ENCODE measurements at places on chromosomes 16 and 17.

- no peak for DNase-seq
Measured at GRCh38 chr17:56636265-56636664, 42.8 kb downstream of the NOG start.

DNA sequence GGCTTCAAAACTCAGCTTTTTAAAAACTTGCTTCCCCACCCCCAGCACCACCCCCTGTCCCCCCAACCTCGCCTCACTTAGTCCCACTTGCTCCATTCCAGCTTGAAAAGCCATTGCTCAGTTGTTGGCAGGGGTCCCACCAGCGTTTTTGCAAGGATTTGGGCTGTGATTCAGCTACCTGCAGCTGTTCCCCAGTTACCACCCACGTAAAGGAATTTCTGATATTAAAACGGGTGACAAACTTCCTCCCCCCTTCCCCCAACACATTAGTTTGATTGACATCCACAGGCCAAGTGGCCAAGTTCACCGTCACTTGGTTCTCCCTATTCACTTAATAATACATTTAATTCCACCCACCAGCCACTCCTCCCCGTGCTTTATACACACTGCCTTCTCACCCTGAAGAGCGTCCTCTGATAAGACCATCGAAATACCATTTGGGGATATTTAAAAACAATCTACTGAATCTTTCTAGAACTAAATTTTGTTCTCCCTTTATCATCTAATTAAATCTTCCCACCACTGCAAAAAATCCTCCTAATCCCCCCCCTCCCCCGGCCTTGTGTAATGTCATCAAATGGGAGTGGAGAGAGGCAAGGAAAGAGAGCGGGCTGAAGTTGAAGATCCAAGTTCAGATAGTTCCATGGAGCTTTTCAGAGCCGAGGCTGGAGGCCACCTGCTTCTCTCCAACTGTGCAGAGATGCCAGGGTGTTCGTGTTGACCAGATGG, 55.1 kb downstream of the SOX9 start:
- no peak for DNase-seq

DNA sequence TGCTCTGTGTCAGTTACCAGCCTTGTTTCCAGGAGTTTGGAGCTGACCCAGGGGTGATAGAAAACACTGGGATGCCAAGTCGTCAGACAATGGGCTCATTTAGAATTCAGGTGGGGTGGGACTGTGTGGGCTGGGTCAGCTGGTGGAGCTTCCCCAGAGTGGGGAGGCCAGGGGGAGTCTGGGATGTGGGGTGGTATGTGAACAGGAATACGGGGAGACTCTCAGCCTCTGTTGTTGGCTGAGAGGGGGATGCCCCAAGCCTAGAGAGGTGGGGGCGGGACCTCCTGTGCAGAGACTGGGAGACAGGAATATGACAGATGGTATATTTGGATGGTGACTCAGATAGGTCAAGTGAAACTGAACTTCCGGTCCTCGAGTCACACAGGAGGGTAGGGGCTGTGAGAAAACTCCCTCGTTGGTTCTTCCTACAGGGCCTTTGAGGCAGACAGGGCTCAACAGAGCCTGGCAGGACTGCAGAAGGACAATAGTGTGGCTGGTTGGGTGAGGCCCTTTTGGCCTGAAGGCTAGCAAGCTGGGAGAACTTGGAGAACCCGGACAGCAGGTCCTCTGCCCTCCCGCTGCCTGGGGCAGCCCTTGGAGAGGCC, 23.7 kb downstream of the CDH1 start:
- DNase-seq: no peak

GRCh38 chr16:89409161-89409711, 81.1 kb downstream of the ANKRD11 start:
- DNase-seq: no peak

GRCh38 chr16:2038382-2039231, 9.0 kb downstream of the NTHL1 start:
- no peak for DNase-seq

DNA sequence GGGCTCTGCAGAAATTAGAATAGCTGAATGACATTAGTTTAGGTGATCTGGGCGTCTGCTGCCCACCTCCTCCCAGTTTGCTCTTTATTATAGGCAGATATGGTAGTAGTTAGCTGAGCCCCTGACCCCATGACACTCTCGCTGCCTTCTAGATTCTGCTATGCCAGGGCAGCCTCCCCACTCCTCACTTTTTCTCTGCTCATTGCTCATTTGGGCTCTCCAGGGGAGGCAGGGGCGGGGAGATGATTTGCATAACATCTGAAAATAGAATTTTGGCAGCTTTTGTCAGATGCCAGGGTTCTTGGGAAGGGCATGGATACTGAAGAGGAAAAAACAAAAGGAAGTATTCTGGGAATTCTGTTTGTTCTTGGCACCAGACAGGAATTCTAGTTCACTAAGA, 78.0 kb upstream of the GAS7 start:
- DNase-seq: no peak

GRCh38 chr17:77892469-77893143, 65.9 kb upstream of the TNRC6C start:
- no peak for DNase-seq

DNA sequence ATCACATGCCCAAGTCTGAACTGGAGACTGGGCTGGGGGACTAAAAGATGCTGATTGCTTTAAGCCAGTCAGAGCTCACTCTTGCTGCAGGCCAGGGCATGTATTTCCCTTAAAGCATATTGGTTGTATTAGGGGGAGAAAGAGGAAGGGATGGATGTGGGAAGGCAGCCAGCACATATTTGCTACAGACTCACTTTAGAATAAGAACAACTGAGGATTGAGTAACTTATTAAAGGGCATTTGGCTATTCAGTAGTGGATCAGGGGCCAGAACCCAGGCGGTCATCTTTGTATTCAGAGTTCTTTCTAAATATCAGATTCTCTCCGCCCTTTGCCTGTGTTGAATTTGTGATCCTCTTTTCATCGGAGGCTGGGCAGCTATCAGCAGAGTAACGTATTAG, 231.7 kb downstream of the HAPSTR1 start:
- no peak for DNase-seq

DNA sequence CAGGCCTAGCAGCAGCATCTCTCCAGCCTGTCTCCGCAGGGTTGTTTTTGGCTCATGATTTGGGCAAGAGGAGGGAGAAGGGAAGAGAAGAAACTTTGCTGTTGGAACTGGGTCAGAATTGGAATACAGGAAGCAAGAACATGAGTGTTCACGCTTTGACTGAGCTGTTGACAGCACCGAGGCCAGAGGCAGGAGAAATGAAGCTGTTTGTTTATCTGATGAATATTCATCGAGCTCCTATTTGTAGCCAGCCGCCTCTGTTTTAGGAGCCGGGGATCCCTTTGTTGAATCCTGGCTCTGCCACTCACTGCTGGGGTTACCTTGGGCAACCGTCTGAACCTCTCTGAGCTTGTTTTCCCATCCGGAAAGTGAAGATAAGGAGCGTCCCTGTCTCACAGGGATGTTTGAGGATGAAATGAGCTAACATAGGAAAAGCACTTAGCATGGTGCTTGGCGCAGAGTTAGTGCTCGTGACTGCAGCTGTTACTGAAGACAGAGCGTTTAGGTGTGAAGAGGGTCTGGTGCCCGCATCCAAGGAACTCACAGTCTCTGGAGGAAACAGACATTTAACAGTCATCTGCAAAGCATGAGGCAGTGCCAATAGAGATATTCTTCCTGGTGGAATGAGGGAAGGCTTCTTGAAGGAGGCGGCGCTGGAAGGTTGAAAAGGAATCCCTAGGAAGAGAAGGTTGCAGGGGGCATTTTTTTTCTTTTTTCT, 29.2 kb downstream of the RAP1GAP2 start:
- no peak for DNase-seq

- no peak for DNase-seq
Measured at GRCh38 chr17:36921095-36921851, 16.0 kb upstream of the LHX1 start.

GRCh38 chr16:67786491-67786890, 19.9 kb downstream of the RANBP10 start:
- DNase-seq: no peak

DNA sequence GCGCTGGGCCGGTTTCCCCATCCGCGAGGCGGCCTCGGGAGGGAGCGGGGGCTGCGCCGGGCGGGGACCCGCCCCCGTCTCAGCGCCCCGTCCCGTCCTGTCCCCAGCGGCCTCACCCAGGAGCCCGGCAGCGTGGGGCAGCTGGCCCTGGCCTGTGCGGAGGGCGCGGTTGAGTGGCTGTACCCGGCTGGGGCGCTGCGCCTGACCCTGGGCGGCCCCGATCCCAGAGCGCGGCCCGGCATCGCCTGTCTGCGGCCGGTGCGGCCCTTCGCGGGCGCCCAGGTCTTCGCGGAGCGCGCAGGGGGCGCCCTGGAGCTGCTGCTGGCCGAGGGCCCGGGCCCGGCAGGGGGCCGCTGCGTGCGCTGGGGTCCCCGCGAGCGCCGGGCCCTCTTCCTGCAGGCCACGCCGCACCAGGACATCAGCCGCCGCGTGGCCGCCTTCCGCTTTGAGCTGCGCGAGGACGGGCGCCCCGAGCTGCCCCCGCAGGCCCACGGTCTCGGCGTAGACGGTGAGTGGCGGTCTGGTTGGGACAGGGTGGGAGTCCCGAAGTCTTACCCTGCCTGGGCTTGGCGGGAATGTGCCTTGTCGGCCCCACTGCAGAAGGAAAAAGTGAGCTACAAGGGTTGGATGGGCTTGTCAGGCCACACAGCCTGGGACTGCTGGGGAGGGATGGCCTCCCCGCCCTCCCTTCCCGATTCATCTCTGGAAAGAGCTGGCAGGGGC, 720 bp downstream of the METRN start:
- no peak for DNase-seq

- no peak for DNase-seq
Measured at GRCh38 chr16:4290236-4290830, 17.5 kb upstream of the TFAP4 start.

DNA sequence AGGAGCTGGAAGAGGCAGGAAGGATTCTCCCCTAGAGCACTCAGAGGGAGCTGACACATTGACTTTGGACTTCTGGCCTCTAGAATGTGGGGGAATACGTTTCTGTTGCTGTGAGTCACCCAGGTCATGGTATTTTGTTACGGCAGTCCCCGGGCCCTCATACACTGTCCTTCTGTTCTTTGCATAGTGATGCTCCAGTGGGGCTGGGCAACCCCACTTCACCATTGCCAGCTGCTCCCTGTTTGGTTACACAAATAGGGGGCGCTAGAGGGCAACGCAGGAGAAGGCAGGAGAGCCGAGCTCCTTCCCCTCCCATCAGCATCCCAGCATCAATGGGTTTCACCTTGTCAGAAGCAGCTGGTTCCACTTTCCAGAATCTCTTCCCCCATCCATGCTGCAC, 257.7 kb upstream of the FOXF1 start:
- DNase-seq: no peak

Measured in DMS79 treated with DMSO at 0.1 percent for 48 hours (cell line).